Transverse colon (tissue), 4 donors: ENCODE measurements at places on chromosomes 13 and 19.

DNA sequence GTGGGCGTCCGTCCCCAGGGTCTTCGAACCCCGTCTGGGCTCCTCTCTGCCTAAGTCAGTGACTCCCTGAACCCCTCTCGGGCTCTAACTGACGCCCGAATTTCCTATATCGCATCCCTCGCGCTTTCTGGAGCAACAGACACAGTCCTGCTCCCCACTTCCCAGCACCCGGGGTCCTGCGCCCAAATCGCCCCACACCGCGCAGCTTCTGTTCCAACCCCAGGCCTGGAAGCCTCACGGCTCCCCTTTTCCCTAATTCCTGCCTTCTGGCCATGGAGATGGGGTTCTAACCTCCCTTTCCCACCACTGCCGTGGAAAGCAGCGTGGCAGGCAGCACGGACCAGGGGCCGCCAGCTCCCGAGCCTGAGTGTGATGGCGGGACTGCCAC is 1.6 kb upstream of the GRTP1 start:
- H3K27ac ChIP-seq = peak overlapping the region; percentile 84
- H3K27me3 ChIP-seq = peaks cover 10% of the 10 kb centered on the region
- H3K4me3 ChIP-seq = no peak overlapping the region

DNA sequence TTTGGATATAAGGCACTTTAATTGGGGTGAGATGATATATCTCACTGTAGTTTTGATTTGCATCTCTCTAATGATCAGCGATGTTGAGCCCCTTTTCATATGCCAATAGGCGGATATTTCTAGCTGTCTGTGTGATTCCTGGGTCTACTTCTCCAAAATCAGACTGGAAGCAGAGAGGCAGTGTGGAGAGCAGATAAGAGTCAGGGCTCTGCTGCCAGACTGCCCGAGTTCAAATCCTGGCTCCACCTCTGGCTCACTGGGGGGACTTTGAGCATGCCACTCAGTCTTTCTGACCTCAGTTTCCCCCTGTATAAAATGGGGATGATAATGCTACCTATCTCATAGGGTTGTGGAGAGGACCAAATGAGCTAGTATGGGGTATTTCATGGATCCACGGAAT is 24.0 kb upstream of the ACP7 start:
- H3K36me3 ChIP-seq = no peaks in the 10 kb centered on the region
- no peak for DNase-seq
- no peaks in the 10 kb centered on the region for H3K27me3 ChIP-seq
- no peak overlapping the region for H3K27ac ChIP-seq
- H3K4me1 ChIP-seq = no peaks in the 10 kb centered on the region

DNA sequence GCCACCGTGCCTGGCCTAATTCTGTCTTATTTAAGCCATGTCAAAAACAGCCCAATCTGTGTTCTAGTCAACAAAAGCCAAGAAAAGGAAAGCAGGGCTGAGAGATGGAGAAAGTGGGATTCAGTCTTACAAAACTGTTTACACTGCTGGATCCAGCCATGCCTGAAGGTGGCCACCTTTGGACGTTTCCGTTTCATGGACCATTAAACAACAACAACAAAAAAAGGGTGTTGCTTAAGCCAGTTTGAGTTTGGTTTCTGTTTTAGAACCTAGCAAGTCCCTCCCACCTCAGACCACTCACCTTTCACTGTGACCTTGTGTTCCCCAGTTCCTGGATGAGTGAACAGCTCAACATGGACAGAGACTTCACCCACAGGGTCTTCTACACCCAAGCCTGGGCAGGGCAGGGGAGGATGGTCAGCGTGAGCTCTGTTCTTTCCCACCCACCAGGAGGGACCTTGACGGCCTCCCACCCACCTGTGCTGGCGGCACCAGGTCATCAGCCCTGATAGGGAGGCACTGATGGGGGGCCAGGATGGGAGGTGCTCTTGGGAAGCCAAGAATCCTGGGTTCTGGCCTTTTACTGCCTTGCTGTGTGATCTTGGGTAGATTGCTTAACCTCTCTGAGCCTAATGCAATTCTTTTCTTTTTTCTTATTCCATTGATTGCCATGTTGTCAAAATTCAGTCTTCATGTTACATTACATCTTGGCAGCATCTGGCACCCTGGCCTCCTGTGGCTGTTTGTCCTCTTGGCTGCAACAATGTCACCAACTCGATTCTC is 56.2 kb downstream of the COLGALT1 start:
- no peak overlapping the region for H3K4me3 ChIP-seq
- no peak overlapping the region for H3K27ac ChIP-seq
- peaks cover 23% of the 10 kb centered on the region for H3K27me3 ChIP-seq
- H3K4me1 ChIP-seq = no peaks in the 10 kb centered on the region

- H3K4me1 ChIP-seq = no peaks in the 10 kb centered on the region
- H3K4me3 ChIP-seq = no peak overlapping the region
- DNase-seq = no peak
- no peaks in the 10 kb centered on the region for H3K36me3 ChIP-seq
Measured at GRCh38 chr13:63455938-63456337, 2040.3 kb upstream of the PCDH20 start.

DNA sequence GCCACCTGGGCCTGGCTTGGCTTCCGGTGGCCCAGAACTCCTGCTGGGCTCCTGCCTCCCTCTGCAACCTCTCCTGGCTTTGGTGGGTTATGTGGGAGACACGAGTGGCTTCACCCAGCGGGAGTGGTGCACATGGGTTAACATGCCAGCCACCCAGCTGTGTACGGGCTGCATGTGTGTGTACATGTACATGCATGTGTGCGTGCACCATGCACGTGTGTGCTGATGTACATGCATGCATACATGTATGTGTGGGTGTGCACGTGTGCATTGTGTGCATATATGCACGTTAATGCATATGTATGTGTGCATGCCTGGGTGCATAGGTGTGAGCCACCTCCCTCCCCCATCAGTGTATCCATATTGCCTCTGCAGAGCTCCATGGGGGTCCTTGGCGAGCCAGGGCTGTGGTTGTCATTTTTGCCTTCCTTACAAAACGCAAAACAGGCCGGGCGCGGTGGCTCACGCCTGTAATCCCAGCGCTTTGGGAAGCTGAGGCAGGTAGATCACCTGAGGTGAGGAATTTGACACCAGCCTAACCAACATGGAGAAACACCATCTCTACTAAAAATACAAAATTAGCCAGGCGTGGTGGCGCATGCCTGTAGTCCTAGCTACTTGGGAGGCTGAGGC is 12.5 kb downstream of the GNA11 start:
- H3K27ac ChIP-seq = peak overlapping the region; percentile 69
- no peaks in the 10 kb centered on the region for H3K27me3 ChIP-seq
- no peak overlapping the region for H3K4me3 ChIP-seq
- H3K4me1 ChIP-seq = peaks cover 55% of the 10 kb centered on the region
- H3K36me3 ChIP-seq = no peaks in the 10 kb centered on the region

- H3K27ac ChIP-seq = peak overlapping the region; percentile 84
- peak; percentile 39 for DNase-seq
- no peaks in the 10 kb centered on the region for H3K27me3 ChIP-seq
- no peak overlapping the region for H3K4me3 ChIP-seq
Measured at GRCh38 chr13:110353339-110353977, 46.4 kb downstream of the COL4A2 start.

DNA sequence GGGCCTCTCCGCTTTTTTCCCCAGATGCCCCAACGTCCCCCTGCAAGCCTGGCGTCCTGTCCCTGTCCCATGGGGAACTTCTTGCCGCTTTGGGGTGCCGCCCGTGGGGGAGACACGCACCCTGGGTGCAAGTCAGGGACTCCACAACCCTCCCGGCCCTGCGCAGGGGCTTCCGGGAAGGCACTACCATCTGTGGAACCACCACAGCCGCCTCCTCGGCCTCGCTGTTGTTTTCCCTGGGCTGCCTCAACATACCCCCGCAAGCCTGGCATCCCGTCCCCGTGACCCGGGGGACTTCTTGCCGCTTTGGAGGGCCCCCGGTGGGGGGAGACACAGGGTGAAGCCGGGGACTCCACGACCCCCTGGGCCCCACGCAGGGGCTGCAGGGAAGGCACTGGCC is 238.4 kb downstream of the TUBA3C start:
- H3K27me3 ChIP-seq = no peaks in the 10 kb centered on the region
- DNase-seq = no peak
- no peaks in the 10 kb centered on the region for H3K4me1 ChIP-seq
- no peak overlapping the region for H3K4me3 ChIP-seq

- H3K4me3 ChIP-seq = no peak overlapping the region
- no peaks in the 10 kb centered on the region for H3K36me3 ChIP-seq
- H3K27ac ChIP-seq = no peak overlapping the region
- H3K4me1 ChIP-seq = no peaks in the 10 kb centered on the region
Measured at GRCh38 chr13:47100214-47100853, 203.5 kb upstream of the HTR2A start.

DNA sequence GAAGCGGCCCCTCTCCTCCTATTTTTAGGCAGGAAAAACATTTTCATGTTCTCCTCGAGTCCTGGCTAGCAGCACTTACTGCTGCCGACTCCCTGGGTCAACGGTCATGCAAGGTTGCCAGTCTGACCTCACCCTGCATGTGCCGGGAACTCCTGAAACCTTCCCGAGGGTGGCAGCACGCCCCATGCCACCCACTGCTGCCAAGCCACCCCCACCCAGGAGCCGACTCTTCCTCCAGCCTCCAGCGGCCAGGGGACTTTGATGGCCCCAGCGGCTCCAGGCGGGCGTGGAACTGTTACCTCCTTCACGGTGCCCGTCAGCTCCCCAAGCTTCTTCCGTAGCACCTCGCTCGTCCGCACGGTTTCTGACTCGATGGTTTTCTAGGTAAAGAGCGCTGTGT is 8.7 kb downstream of the TIMM44 start:
- no peak for DNase-seq
- H3K4me3 ChIP-seq = no peak overlapping the region
- no peaks in the 10 kb centered on the region for H3K27me3 ChIP-seq
- no peak overlapping the region for H3K27ac ChIP-seq
- H3K4me1 ChIP-seq = peaks cover under 1% of the 10 kb centered on the region
- H3K36me3 ChIP-seq = no peaks in the 10 kb centered on the region

- H3K27me3 ChIP-seq = no peaks in the 10 kb centered on the region
- H3K36me3 ChIP-seq = no peaks in the 10 kb centered on the region
- H3K4me1 ChIP-seq = peaks cover 42% of the 10 kb centered on the region
- H3K4me3 ChIP-seq = peak overlapping the region; percentile 12
- H3K27ac ChIP-seq = peak overlapping the region; percentile 73
- peak; percentile 90 for DNase-seq
Measured at GRCh38 chr19:38736413-38737280, 7.6 kb downstream of the CAPN12 start.

GRCh38 chr13:97826421-97827012 is 127.0 kb upstream of the IPO5 start:
- H3K27me3 ChIP-seq = no peaks in the 10 kb centered on the region
- no peak for DNase-seq
- H3K4me3 ChIP-seq = no peak overlapping the region
- no peak overlapping the region for H3K27ac ChIP-seq
- no peaks in the 10 kb centered on the region for H3K36me3 ChIP-seq
- H3K4me1 ChIP-seq = no peaks in the 10 kb centered on the region

DNA sequence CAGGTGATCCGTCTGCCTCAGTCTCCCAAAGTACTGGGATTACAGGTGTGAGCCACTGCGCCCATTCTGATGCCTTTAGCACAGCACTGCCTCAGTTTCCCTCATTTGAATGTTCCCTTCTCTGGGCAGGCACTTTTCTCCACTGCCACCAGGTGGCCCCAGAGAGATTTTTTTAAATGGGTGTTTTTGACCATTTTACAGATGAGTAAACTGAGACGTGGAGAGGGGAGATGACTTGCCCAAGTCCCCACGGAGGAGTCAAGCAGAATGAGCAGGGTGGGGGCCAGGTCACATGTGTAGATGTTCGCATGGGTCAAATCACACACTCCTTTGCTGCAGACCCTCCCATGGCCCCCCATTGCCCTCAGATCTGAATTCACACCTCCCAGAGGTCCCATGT is 3.2 kb upstream of the PDE4C start:
- peaks cover 96% of the 10 kb centered on the region for H3K27me3 ChIP-seq
- no peak overlapping the region for H3K27ac ChIP-seq
- no peak overlapping the region for H3K4me3 ChIP-seq
- no peak for DNase-seq
- peaks cover 7% of the 10 kb centered on the region for H3K4me1 ChIP-seq

GRCh38 chr13:24512197-24512907 is at the start of gene PARP4:
Gene PARP4 (minus strand): TSS chr13:24512778. CDS start chr13:24503776, 9,002 bp downstream.
- peak within 1 kb of the TSS; percentile 98 for H3K27ac ChIP-seq
- DNase-seq = peak; percentile 88

DNA sequence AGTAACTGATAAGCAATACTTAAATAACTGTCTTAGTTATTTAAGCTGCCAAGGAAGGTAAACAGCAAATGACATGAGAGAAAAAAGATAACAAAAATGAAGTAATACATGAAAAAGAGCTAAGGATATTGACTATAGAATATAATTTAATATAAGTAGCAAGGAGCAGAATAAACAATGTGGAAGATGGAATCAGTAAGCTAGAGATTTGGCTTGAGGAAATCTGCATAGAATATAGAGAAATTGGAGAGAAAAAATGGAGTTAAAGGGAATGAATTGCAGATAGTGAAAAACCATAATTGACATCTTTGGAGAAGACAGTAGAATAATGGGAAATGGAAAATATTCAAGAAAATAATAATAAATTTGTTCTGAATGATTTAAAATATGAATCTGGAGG is 127.1 kb downstream of the PDS5B start:
- no peak overlapping the region for H3K27ac ChIP-seq
- no peak overlapping the region for H3K4me3 ChIP-seq
- H3K4me1 ChIP-seq = no peaks in the 10 kb centered on the region

DNA sequence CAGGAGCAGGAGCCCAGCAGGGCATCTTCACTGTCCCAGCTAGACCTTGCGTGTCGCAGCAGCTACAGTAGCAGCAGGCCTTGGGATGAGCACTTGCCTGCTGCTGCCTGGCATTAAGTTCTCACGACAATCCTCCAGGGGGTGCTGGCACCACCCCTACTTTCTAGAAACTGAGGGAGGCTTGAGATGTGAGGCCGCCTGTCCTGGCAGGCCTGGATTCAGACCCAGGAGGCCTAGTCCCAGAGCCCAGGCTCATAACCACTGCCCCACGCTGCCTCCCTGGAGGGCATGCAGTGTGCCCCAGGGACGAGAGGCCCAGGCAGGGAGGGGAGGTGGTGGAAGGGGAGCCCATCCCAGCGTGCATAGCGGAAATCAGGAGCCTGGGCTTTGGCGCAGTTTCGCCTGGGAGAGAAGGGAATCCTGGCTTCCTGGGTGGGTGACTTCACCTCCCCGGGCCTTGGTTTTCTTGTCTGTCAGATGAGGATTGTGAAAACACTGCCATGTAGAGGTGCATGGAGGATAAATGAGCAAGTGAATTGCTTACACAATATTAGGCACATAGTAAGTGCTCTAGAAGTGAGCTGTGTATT is 26.1 kb downstream of the PPP5C start:
- no peaks in the 10 kb centered on the region for H3K27me3 ChIP-seq
- H3K27ac ChIP-seq = peak overlapping the region; percentile 78
- H3K36me3 ChIP-seq = no peaks in the 10 kb centered on the region
- H3K4me3 ChIP-seq = no peak overlapping the region
- DNase-seq = no peak

GRCh38 chr13:100636441-100636840 is 38.2 kb downstream of the TMTC4 start:
- H3K27ac ChIP-seq = no peak overlapping the region
- peaks cover 6% of the 10 kb centered on the region for H3K36me3 ChIP-seq
- H3K4me3 ChIP-seq = no peak overlapping the region
- no peaks in the 10 kb centered on the region for H3K27me3 ChIP-seq
- H3K4me1 ChIP-seq = no peaks in the 10 kb centered on the region

- no peak overlapping the region for H3K4me3 ChIP-seq
- no peak overlapping the region for H3K27ac ChIP-seq
- H3K27me3 ChIP-seq = no peaks in the 10 kb centered on the region
- DNase-seq = no peak
- H3K36me3 ChIP-seq = no peaks in the 10 kb centered on the region
Measured at GRCh38 chr13:50921706-50922105, 12.1 kb downstream of the RNASEH2B start.
